Type B pancreatic cell (in vitro differentiated cells): ENCODE measurements at places on chromosomes 1 and 21. TPM values are rescaled to one million over a fixed set of nuclear protein-coding genes. Genes with fewer than 3 reads are reported as not detected.

The BARHL2 gene
- 14.8 TPM in 1 of 2 replicates, not detected in the other for total RNA-seq

The MMP23B gene
- total RNA-seq, result 2.2 and 6.8 TPM in 2 replicates

The KRTAP11-1 gene
- total RNA-seq, result not detected in 2 replicates

The UBAP2L gene
- total RNA-seq, result 188 and 216 TPM in 2 replicates

The ACTL8 gene
- 0.22 TPM in 1 of 2 replicates, not detected in the other for total RNA-seq

The EFNA1 gene
- 26.1 and 69.9 TPM in 2 replicates for total RNA-seq

The PEX10 gene
- total RNA-seq, result 26.7 and 27.3 TPM in 2 replicates

The SPATA45 gene
- total RNA-seq, result not detected in 2 replicates

The TP73 gene
- total RNA-seq, result 1.6 TPM in 2 replicates

The C8B gene
- total RNA-seq, result 0.68 and 0.76 TPM in 2 replicates

DNA sequence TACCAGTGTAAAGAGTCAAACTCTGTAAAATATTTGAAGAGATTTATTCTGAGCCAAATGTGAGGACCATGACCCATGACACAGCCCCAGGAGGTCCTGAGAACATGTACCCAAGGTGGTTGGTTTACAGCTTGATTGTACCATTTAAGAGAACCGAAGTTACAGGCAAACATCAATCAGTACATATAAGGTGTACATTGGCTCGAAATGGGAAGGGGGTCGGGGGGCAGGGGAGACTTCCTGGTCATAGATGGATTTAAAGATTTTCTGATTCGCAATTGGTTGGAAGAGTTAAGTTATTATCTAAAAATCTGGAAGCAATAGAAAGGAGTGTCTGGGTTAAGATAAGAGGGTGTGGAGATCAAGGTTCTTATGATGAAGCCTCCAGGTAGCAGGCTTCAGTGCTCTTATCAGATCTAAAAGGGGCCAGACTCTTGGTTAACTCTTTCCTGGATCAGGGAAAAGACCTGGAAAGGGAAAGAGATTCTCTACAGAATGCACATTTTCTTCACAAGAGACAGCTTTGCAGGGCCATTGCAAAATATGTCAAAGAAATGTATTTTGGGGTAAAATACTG is 47.5 kb upstream of the NTPCR start:
- DNase-seq, result no peak

DNA sequence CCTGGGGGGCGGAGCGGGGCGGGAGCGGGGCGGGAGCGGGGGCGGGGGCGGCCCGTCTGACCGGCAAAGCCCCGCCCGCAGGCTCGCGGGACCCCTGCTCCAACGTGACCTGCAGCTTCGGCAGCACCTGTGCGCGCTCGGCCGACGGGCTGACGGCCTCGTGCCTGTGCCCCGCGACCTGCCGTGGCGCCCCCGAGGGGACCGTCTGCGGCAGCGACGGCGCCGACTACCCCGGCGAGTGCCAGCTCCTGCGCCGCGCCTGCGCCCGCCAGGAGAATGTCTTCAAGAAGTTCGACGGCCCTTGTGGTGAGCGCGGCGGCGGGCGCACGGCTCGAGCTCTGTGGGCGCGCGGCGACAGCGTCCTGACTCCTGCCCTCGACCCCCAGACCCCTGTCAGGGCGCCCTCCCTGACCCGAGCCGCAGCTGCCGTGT is 21.2 kb downstream of the AGRN start:
- DNase-seq, result no peak

GRCh38 chr21:45972353-45972715 is 9.2 kb upstream of the COL6A1 start:
- DNase-seq, result peak; percentile 73

GRCh38 chr1:166884971-166885370 is 8.9 kb upstream of the TADA1 start:
- no peak for DNase-seq

DNA sequence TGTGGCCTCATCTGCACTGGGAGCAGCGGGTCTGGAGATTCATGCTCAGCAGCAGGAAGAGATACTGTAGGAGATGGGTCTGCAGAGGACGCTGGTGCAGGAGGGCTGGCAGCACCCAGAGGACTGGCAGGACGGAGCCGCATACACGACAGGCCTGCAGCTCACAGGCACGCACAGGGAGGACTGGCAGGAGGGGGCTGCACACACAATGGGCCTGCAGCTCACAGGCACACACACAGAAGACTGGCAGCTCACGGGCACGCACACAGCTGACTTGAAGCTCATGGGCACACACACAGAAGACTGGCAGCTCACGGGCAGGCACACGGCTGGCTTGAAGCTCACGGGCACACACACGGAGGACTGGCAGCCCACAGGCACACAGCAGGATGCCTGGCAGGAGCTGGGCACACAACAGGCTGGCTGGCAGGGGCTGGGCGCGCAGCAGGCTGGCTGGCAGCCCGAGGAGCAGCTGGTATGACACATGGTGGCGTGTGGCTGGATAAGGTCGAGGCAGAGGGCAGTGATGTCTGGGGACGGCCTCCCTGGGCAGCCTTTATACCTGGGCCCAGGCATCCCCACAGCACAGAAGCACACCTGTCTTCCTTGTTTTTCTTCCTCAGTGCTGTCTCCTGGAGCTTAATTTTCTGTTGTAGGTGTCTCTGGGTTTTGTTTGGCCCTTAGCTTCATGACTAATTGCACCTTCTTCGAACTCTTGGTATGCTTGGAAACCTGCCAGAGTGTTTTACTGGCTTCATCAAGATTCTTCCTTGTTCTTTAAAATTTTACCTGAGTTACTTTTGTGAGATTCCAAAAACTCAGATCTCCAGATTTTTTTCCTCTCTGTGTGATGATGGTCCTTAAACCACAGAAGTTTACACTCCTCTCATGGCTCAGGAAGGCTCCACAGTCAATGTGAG is at the start of gene KRTAP12-2:
KRTAP12-2 (minus strand) TSS at position 527 of the 920 bp plus-strand sequence; CDS start at position 486, 41 bp downstream.
- DNase-seq, result no peak

DNA sequence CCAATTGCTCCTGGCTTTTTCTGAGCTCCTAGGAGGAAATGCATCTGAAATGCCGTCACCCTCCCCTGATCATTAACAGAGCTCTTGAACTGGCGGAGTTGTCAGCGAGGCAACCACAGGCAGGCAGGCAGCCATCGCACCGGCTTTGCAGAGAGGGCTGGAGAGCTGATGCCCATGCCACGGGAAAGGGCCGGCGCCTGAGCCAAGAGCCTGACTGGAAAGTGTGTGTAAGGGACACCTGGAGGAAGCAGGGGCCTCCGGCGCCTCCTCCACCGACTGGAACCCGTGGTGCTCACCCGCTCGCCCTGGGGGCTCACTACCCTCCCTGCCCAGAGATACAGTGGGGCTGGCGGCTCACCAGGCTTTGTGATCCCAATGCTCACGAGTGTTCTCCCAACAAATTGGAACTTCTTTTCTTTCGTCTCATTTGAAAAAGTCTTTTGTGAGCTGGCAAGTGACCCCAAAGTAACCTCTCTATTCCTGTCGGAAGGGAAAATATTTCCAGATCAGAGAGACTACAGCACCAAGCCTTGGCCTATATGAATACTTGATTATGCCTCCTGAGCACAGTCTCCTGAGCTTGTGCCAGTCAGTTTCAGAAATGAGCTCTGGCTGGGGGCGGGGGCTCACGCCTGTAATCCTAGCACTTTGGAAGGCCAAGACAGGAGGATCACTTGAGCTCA is 97.7 kb upstream of the SLC25A33 start:
- DNase-seq, result no peak

GRCh38 chr1:194362327-194362726 is 1175.9 kb upstream of the B3GALT2 start:
- DNase-seq, result no peak

- no peak for DNase-seq
Measured at GRCh38 chr1:118047006-118047649, 117.6 kb downstream of the WDR3 start.

DNA sequence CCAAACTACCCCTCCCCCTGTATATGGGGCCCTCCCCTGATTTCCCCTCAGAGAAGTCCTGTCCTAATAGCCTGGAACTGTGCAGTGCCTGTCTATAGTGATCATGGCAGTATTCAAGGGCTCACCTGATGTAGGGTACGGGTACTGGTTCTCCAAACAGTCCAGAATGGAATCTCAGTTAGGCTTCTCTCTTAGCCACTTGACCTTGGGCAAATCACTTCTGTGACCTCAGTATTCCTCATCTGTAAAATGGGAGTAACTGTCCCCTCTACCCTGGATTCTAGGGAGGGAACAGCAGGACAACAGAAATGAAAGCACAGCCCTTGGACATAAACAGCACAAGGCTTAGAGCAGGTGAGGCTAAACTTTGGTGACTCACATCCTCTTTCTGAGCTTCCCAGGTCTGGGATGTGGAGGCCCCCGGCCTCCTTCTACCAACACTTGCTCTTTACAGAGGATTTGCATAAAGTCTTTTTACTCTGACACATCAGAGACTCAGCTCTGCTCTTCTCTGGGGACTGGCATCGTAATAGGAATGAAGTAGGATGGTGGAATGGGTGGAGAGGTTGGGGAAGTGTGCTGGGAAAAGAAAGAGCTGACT is 20.0 kb upstream of the PDZK1IP1 start:
- no peak for DNase-seq

DNA sequence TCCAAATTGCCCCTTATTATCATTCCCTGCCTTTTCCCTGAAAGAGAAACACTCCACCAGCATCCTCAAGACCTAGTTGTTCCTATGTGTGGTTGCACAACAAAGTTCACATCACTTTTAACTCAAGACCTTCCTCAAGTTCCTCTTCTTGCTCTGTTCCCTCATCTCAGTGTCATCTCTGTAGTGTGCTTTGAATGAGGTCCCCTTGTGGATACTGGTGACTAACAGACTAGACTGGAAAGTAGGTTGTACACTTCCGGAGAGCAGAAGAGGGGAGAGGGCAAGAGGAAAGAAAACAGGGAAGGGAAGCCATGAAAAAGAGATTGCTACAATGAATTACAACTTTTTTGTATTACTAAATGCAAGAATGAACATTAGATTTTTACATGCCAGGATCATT is 853.8 kb downstream of the USP25 start:
- no peak for DNase-seq

GRCh38 chr1:199515261-199515660 is 512.2 kb upstream of the NR5A2 start:
- DNase-seq, result no peak

DNA sequence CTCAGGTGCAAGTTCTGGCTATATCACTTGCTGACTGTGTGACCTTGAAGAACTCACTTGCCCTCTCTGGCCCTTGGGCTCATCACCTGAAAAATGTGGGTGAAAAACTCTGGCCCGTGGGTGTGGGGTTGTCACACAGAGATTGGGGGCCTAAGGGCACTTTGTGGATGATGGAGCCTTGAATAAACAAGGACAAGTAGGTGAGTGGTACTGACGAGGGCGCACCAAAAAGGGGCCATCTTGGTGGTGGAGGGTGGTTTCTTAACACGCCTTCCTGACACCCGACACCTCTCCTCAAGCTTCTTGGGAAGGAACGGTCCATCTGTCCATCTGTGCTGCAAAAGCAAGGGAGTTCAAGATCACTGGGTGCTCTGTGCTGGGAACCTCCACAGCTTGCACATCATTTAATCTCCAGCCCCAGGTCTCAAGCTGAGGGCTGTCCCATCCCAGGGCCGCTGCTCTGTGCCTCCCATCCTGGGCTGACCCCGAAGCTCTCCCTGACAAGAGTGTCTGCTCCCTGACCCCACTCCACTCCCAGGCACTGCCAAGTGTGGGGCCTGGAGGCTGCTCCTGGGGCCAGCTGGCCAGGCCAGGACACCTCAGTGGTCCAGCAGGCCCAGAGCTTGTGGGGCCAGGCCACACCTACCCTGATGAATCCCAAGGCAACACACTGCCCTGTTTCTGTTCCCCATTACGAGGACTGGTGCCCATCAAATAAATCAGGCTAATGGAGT is 97.3 kb downstream of the GLIS1 start:
- peak; percentile 57 for DNase-seq

GRCh38 chr21:35779167-35779566 is 281.2 kb downstream of the SETD4 start:
- no peak for DNase-seq

DNA sequence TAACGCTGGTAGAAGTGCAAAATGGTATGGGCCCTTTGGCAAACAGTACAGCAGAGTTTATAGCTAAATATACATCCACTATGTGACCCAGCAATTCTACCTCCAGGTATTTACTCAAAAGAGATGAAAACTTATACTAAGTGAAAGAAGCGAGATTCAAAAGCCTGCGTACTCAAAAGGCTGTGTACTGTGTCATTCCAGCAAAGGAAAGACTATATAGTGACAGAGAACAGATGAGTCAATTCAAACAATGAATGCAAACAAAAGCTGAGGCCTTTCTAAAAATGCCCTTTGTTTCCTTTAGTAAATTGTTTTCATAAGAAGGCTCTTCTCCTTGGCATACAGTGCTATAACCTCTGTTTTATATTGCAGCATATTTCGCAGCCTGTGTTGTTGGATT is 268.8 kb upstream of the CSF3R start:
- no peak for DNase-seq

DNA sequence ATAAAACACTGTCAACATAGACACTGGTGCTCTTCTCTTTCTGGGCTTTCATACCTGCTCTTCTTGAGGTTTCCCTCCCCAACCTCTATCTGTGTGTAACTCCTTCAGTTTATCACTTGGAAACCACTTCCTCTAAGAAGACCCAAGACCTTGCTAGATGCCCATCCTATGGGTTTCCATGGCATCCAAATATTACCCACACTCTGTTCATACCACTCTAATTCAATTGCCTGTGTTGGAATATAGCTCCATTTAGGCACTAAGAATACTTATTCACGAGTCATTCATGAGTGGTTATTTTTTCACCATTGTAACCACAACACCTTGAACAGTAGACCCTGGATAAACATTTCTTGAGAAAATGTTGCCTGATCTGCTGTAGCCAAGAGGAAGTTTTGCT is 231.1 kb upstream of the SGIP1 start:
- no peak for DNase-seq

DNA sequence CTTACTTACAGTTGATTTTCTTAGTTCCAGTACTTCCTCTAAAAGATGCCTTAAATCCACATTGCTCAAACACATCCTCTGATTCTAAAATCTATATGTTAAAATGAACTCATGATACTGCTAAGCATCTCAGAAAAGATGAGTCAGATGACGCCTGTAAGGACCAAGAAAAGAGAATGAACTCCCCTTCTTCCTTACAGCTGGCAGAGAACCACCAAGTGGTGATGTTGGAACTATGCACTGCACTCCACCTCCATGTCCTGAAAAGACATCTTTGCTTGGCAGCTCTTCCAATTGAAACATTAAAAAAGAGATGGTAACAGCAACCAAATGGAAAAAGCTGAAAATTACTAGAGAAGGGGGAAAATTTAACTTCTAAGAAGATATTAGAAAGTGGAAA is 648.8 kb downstream of the PTPRC start:
- DNase-seq, result no peak
